ENCODE measurements at places on chromosomes 16 and 17. TPM values are rescaled to one million over a fixed set of nuclear protein-coding genes. Genes with fewer than 3 reads are reported as not detected.

- no peak for DNase-seq
- peaks cover 54% of the 10 kb centered on the region for H3K4me1 ChIP-seq
- no peaks in the 10 kb centered on the region for H3K36me3 ChIP-seq
- peak overlapping the region; percentile 98 for H3K27ac ChIP-seq
- no peaks in the 10 kb centered on the region for H3K27me3 ChIP-seq
- peak overlapping the region; percentile 74 for H3K4me3 ChIP-seq
Measured at GRCh38 chr16:75252049-75252864, 833 bp upstream of the BCAR1 start.

XAF1 gene
- 25.2 TPM for total RNA-seq

HAP1 gene
- not detected for total RNA-seq

CDR2L gene
- 13.1 TPM for total RNA-seq

Data from breast epithelium (tissue), 4 donors.